ENCODE measurements at places on chromosomes 6 and 20.

- no peak for DNase-seq
Observed at GRCh38 chr6:105431226-105431625, 28.3 kb upstream of the PREP start.

- no peak for DNase-seq
Observed at GRCh38 chr6:53584726-53585125, 39.8 kb upstream of the GCLC start.

DNA sequence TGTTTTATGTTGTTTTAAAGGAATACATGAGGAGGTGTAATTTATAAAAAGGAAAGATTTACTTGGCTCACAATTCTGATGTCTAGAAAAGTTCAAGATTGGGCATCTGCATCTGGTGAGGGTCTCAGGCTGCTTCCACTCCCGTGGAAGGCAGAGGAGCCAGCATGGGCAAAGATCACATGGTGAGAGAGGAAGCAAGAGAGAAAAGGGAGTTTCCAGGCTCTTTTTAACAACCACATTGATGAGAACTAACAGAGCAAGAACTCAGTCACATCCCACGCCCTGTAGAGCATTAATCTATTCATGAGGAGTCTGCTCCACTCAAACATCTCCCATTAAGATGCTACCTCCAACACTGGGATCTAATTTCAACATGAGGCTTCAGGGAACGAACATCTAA, 1666.3 kb downstream of the HACE1 start:
- DNase-seq = no peak

- DNase-seq = no peak
Observed at GRCh38 chr6:96794980-96795379, 42.3 kb downstream of the GPR63 start.

- no peak for DNase-seq
Observed at GRCh38 chr6:11921017-11921438, 91.1 kb upstream of the HIVEP1 start.

GRCh38 chr6:34018026-34018425, 127.9 kb downstream of the GRM4 start:
- no peak for DNase-seq

GRCh38 chr6:166619912-166620311, 7.1 kb downstream of the RPS6KA2 start:
- no peak for DNase-seq

DNA sequence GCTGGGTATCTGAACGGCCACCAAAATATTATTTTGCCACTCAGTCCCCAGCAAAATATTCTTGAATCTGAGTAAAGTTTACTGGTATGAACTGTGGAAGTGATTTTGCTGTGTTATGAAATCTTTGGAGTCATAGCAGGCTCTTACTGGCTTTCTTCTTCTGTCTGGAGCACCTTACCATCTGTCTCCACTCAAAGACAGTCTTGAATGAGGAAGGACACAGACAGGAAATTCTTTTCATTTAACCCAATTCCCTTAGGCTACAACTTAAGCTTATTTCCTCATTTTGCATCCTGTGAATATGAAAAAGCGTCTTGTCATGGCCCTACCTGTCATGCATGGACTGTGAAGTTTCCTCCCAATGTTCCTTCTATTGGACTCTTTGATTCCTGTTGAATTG, 24.7 kb downstream of the FNDC1 start:
- no peak for DNase-seq

DNA sequence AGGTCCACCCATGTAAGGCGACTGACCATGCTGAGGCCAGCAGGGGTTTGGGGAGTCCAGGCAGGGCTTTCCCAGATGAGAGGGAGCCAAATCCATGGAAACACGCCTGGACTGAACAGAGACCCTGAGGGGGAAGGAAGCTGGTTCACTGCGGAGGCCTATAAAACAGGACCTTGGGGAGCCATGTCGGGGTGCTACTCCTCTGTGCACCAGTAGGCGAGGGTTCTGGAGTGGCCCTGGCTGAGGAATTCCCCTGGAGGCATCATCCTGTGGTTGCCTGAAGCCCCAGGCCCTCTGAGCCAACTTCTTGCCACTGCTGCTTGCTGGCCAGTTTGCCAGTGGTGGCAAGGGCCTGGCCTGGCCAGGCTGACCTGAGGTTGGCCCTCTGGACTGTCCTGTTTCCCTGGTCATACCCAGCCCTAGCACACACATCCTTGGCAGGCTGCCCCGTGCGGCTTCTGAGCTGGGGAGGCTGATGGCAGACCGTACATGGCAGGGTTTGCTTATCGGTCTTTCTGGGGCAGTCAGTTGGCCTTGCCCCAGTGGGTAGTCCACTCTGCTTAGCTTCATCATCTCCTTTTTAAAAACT, 2.2 kb upstream of the LRRN4 start:
- DNase-seq = no peak

- no peak for DNase-seq
Observed at GRCh38 chr20:56032251-56032650, 26.9 kb upstream of the CBLN4 start.

GRCh38 chr6:154459513-154459912, 51.0 kb downstream of the CNKSR3 start:
- no peak for DNase-seq

DNA sequence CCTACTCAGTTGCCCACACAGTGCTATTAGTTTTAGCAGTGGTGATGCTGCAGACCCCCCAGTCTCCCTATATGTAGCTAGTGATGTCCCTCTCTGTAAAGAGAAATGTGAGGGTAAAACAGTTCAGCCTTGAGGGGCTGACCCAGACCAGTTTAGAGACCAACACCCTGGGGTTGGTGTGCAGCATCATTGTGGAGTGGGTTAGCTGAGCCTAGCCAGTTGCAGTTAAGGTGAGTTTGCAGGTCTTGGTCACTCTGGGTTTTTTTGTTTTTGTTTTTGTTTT, 401 bp upstream of the B3GALT4 start:
- DNase-seq = no peak

All from stimulated activated CD4-positive, alpha-beta T cell treated with anti-CD3 and anti-CD28 coated beads, Interleukin-2, amount 100 ng/mL, for 24 hours (primary cell).